ENCODE measurements at places on chromosomes 1 and 21. TPM values are rescaled to one million over a fixed set of nuclear protein-coding genes. Genes with fewer than 3 reads are reported as not detected.

SYTL1 gene
- total RNA-seq: 3.5 TPM

OR6N1 gene
- not detected for total RNA-seq

HJV gene
- not detected for total RNA-seq

RHD gene
- not detected for total RNA-seq

IGSF9 gene
- total RNA-seq: 0.89 TPM

MARK1 gene
- 0.34 TPM for total RNA-seq

CAPZA1 gene
- 249 TPM for total RNA-seq

CSF3R gene
- total RNA-seq: not detected

ACADM gene
- 27.6 TPM for total RNA-seq

PARP1 gene
- total RNA-seq: 238 TPM

ASCL5 gene
- not detected for total RNA-seq

NTMT2 gene
- total RNA-seq: not detected

Data from A172 (cell line).